ENCODE measurements at places on chromosomes 16 and 17. TPM values are rescaled to one million over a fixed set of nuclear protein-coding genes. Genes with fewer than 3 reads are reported as not detected.

DNA sequence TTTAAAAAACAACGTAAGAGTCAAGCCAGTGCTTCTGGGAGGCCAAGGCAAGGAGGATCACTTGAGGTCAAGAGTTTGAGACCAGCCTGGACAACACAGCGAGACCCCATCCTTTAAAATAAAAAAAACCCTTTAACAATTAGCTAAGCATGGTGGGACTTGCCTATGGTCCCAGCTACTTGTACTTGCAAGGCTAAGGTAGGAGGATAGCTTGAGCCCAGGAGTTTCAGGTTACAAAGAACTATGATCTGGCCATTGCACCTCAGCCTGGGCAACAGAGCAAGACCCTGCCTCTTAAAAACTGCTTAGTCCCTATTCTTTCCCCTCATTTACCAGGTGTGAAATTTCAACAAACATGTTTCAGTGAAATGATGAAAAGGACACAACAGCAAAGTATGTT lies 89.5 kb downstream of the STH start:
- no peak for DNase-seq
- no peaks in the 10 kb centered on the region for H3K4me1 ChIP-seq
- no peak overlapping the region for H3K4me3 ChIP-seq
- H3K36me3 ChIP-seq = peaks cover 6% of the 10 kb centered on the region
- H3K27ac ChIP-seq = no peak overlapping the region
- H3K27me3 ChIP-seq = no peaks in the 10 kb centered on the region

DNA sequence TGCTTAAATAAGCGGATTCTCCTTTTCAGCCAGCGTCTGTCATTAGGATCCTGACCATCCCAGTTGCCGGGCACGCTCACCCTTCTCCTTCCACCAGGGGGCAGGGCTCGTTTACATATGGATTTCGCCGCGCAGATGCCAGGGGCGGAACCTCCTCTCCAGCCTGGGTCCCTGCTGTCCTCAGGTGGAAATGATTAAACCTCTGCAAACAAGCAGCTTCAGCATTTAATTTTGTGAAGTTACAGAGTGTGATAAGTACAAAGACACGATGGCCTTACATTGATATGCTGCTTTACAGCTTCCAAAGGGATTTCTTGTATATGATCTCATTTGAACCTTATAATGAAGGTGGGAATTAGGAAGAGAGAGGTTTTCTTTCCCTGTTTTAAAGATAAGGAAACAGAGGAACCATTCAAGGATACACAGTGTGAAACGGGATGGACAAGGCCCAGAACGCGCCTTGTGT lies 3.9 kb upstream of the KRT28 start:
- H3K27me3 ChIP-seq = peaks cover 5% of the 10 kb centered on the region
- H3K36me3 ChIP-seq = no peaks in the 10 kb centered on the region
- no peak overlapping the region for H3K27ac ChIP-seq
- peak; percentile 19 for DNase-seq
- H3K4me1 ChIP-seq = no peaks in the 10 kb centered on the region

CDH8 gene
- 0.18 TPM for polyA plus RNA-seq

P2RX1 gene
- polyA plus RNA-seq = not detected

DNA sequence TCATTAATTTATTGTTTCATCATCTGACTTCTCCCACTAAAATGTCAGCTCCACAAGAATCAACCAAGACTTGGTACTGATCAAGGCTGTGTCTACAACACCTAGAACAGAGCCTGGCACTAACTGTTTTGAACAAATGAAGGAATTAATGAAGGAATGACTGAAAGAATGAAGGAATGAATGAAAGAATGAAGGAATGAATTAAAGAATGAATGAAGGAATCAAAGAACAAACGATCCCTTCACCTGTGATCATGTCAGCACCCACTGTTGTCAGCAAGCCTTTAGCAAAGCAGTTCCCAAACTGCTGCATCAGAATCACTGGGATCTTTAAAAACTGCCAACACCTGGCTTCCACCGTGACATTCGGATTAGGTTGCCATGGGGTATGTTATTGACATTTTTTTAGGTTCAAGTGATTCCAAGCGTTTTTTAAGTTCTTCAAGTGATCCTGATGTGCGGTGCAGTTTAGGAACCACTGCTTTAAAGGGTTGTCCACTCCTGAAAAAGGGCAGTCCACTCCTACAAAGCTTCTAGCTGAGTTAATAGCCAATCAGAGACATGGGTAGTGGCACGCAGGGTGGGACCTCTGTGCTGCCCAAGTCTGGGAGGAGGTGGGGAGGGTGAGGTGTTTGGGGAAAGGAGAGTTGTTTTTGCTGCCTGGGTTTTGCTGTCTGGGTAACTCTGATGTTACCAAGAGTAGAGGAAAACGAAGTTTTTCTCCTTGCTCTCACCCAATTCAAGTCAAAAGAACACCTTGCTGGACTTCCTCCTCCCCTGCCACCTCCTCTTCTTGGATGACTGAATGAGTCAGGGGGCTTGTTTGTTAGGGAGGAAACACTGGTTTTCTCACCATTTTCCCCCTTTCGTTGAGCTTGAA lies 89.7 kb downstream of the RAB11FIP4 start:
- H3K27ac ChIP-seq = no peak overlapping the region
- no peaks in the 10 kb centered on the region for H3K36me3 ChIP-seq
- H3K4me1 ChIP-seq = no peaks in the 10 kb centered on the region

GRCh38 chr16:55482056-55482455 lies 3.1 kb downstream of the MMP2 start:
- no peak overlapping the region for H3K27ac ChIP-seq
- no peaks in the 10 kb centered on the region for H3K36me3 ChIP-seq
- H3K4me3 ChIP-seq = no peak overlapping the region
- DNase-seq = no peak
- no peaks in the 10 kb centered on the region for H3K27me3 ChIP-seq

TBKBP1 gene
- 5.6 TPM for polyA plus RNA-seq

GRCh38 chr17:39684369-39685192 lies 3.3 kb downstream of the PGAP3 start:
- DNase-seq = no peak
- H3K27ac ChIP-seq = no peak overlapping the region
- no peaks in the 10 kb centered on the region for H3K27me3 ChIP-seq
- H3K4me1 ChIP-seq = peaks cover 14% of the 10 kb centered on the region
- no peaks in the 10 kb centered on the region for H3K36me3 ChIP-seq

GRCh38 chr17:74737299-74738050 lies 419 bp downstream of the RAB37 start:
- H3K36me3 ChIP-seq = no peaks in the 10 kb centered on the region
- DNase-seq = no peak
- peaks cover 50% of the 10 kb centered on the region for H3K27me3 ChIP-seq

DNA sequence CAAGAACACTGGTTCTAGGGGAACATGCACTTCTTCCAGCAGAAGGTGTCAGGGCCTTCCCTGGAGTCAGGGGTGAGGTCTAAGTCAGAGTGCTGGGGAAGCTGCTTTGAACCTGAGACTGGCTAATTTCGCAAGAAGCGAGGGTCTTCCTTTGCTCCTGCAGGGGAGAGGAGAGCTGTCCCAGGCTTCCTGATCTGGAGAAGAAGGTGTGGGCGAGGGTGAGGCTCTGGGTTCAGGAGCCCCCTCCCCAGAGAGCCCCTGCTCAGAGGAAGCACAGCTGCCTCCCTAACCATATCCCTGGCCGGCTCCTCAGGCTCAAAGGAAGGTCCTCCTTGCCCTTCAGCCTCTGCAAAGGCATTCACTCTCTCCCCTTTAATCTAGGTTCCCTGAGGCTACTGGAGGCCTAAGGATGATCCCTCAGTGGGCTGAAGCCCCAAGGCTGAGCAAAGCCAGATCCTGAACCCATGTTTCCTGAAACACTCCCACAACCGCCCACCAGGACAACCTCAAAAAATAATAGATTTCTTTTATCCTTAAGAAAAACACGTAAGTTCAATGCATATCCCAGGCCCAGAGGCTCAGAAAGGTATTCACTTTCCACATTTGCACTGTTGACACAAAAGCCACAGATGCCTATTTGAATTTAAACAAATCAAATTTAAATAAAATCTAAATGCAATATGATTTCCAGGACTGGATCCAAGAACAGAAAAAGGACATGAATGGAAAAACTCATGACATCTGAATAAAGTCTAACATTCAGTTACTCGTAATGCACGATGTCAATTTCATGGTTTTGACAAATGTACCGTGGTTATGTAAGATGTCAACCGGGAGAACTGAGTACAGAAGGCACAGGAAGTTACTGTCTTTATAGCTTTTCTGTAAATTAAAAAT lies 71.5 kb upstream of the RCVRN start:
- no peaks in the 10 kb centered on the region for H3K4me1 ChIP-seq
- no peaks in the 10 kb centered on the region for H3K27me3 ChIP-seq
- H3K36me3 ChIP-seq = no peaks in the 10 kb centered on the region
- H3K27ac ChIP-seq = no peak overlapping the region

- no peak overlapping the region for H3K4me3 ChIP-seq
- no peak overlapping the region for H3K27ac ChIP-seq
- H3K36me3 ChIP-seq = no peaks in the 10 kb centered on the region
- H3K4me1 ChIP-seq = no peaks in the 10 kb centered on the region
- H3K27me3 ChIP-seq = no peaks in the 10 kb centered on the region
These were observed 29.5 kb upstream of the CREBBP start for GRCh38 chr16:3909791-3910583.

DNA sequence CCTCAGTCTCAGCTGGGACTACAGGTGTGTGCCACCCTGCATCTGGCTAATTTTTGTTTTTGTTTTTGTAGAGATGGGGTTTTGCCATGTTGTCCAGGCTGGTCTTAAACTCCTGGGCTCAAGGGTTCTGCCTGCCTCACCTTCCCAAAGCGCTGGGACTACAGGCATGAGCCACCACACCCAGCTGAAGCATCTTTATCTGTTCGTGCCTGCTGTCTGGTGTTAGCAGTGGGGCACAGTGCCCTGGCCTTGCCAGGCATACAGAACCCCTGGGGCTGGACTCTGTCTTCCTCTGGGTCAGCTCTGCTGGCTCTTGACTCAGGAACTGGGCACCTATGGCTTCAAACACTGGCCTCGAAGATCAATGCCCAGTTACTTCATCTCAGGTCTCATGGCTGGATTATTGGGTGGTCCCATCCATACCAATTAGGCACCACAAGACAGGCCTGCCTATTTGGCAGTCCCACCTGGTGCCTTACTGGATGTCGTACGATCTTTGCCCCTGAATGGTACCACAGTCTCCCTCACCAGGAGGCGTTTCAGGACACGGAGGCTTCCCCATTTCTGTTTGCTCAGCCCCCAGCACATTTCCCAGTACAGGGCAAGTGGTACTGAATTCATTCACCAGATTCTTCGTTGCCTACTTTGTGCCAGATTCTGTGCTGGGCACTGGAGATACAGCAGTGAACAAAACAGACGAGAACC lies 99.3 kb downstream of the RAB11FIP4 start:
- no peaks in the 10 kb centered on the region for H3K36me3 ChIP-seq
- no peaks in the 10 kb centered on the region for H3K27me3 ChIP-seq
- no peak for DNase-seq

- DNase-seq = no peak
- peak overlapping the region; percentile 70 for H3K4me3 ChIP-seq
- peaks cover 24% of the 10 kb centered on the region for H3K4me1 ChIP-seq
- H3K27ac ChIP-seq = peak overlapping the region; percentile 82
These were observed 2.9 kb downstream of the HEXIM1 start for GRCh38 chr17:45150911-45151809.

UMOD gene
- polyA plus RNA-seq = not detected

DNA sequence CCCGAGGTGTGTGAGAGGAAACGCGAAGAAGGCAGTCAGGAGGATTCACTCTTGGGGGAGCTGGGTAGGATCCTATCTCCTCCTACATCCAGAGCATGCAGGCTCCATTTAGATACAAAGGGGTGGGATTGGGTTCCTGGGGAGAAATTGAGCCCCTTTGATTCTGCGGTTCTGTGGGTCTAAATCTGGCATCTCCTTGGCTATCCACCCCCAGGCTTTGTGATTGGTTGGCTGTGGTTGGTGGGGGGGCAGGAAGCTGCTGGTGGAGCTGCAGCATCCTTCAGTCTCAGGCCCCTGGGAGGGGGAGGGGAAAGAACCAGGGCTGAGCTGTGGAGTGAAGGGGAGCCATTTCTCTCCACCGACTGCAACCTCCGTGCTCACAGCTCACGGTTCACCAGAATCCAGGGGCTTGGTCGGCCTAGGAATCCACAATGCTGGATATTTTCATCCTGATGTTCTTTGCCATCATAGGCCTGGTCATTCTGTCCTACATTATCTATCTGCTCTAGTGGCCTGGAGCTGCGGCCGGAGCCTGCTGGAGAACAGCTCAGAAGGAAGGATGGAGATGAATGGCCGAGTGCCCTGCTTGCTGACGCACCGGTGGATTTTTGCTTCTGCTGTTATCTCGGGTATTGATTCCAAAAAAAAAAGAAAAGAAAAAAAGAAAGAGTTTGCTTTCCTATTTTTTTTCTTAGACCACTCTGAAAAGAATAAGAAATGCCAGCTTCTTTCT lies at the start of gene LASP1NB:
Gene LASP1NB (plus strand): TSS at position 352 of the 733 bp plus-strand sequence.
- peaks cover 5% of the 10 kb centered on the region for H3K36me3 ChIP-seq
- H3K4me3 ChIP-seq = no peak within 1 kb of the TSS

OTOA gene
- not detected for polyA plus RNA-seq

CCL14 gene
- not detected for polyA plus RNA-seq

PRSS27 gene
- 0.20 TPM for polyA plus RNA-seq

Measured in keratinocyte (primary cell).